Pons (tissue), 1 donor: ENCODE measurements at places on chromosomes 2 and 18.

GRCh38 chr18:27860011-27860410 lies 316.9 kb downstream of the CDH2 start:
- DNase-seq = no peak

- DNase-seq = no peak
These were observed 46.6 kb downstream of the MAP2 start for GRCh38 chr2:209470466-209470865.

DNA sequence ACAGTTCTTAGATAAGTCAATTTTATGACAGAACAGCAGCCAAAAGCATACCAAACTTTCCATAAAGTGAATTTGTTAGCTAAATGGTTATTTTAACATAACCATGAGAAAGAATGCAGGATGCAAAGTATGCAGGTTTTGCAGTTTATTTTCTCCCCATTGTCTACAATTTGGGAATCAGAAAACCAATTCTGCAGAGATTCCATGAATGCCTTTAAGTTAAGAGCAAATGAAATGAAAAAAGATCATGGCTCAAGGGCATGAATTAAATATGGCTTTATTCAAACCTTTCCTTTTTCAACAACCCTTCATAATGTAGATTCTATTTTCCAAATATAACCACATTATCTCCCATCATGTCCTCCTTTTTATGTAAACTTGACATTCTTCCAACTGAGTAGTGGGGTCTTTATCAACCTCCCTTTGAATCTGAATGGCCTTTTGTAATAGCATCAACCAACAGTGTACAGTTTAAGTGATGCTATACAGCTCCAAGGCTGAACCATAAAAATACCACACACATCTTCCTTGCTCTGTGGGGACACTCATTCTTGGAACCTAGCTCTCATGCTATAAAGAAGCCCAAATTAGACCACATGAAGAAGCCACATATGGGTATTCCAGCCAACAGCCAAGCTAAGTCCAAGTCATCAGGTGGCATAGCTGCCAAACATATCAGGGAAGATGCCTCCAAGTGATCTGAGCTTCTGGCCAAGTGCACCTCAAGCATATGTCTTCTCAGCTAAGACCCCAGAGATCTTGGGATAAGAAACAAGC lies 49.8 kb downstream of the PIAS2 start:
- no peak for DNase-seq

DNA sequence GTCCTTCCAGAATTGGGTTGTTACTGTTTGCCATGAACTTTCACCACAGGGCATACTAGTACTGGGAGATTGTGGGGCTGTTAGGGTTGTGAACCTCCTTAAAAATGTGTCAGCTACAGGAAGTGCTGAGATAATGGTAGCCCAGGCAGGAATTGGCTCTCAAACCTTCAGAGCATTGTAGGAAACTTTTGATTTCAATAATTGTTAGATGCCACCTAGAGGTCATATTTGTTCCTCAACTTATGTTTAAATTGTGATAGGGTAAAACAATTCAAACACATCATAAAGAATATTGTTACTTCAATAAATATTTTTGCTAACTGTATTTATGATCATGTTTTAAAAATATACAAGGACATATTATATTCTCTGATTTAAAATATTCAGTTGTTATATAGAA lies 594.6 kb downstream of the ADCYAP1 start:
- DNase-seq = no peak

- no peak for DNase-seq
These were observed 50.6 kb downstream of the GALNT3 start for GRCh38 chr2:165743442-165743841.

GRCh38 chr2:209942936-209943605 lies 59.4 kb upstream of the RPE start:
- no peak for DNase-seq

DNA sequence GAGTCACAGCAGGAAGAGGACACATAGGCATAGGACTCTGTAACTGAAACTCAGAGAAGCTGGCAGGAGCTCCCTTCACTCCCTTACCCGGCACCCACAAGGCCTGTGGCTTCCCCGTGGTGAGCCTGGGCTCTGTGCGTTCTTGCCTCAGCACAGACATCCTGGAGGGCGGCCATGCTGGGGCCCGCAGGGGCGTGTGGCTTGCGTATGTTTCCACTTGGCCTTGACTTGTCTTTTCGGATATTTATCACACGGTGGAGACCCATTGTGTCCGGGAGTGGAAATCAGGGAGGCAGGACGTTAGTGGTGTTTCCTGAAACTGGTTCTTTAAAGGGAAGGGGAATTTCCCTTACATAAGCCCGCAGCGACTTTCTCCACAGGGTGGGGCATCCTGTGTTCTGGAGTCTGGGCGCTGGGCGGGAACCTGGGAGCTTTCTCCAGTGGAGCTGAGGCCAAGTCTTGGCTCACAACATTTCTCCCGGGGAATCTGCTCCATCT lies 49.9 kb upstream of the EML6 start:
- peak; percentile 55 for DNase-seq

DNA sequence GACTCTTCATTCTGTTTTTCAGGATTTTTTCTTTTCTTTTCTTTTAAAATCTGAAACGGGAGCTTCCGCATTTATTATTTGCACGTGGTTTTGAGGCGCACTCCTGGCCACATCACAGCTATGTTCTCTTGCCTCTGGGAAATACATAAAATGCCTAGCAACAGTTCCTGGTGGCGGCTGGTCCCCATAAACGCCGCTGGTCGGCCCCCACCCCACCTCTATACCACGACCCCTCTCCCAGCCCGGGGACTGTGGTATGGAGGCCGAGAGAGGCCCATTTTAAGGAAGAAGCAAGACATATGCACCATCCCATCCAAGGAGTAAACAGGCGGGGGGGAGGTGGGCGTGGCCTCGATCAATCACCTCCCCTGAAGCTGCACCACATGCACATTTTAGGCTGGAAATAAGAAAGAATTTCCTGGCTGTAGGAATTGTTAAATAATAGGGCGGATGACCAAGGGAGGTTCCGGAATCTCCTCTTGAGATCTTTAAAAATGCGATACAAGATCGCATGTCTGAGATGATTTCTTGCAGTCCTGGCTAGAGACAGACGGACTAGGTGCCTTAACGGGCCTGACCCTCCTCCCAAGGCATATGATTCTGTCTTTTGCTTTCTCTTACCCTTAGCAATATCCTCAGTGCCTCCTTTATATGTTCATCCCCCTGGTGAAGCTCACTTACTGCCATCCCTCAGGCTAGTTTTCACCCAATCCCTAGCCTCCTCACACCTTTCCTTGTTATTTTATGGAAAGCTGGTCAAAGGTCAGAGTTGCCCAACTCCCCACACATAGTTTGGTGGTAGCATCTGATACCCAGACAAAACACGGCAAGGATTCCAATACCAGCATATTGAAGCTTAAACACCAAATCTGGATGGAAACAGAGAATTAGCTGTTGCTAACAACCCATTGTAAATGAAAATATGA lies 82.4 kb downstream of the BCL2 start:
- DNase-seq = no peak

DNA sequence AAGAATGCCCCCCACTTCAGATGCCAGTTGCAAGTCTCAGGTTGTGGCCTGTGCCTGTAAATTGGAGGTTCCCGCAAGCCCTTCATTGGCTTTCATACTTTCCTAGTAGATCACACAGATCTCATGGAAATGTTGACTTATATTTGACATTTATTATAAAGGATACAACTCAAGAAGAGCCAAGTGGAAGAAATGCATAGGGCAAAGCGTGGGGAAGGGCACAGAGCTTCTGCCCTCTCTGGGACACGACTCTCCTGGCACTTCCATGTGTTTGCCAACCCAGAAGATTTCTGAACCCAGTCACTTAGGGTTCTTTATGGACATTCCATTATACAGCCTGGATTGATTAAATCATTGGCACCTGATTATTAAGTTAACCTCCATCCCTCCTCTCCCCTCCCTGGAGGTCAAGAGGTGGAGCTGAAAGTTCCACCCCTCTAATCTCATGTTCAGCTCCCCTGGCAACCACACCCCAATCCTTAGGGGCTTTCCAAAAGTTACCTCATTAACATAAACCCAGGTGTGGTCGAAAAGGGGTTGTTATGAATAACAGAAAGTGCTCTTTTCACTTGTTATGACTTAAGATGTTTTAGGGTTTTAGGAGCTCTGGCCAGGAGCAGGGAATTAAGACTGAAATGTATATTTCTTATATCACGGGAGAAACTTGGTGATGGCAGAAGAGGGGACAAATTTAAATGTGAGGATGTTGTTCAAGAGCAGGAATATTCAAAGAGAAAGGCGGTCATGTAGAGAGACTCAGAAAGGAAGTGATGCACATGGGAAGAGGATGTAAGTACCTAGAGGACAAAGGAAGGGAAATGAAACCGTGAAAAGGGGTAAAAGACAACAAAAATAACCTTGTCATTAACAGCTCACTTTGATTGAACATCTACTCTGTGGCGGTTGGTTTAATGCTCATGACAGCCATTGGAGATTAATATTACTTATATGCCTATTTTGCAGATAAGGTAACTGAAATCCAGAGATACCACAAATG lies 31.8 kb downstream of the SP100 start:
- DNase-seq = peak; percentile 54

DNA sequence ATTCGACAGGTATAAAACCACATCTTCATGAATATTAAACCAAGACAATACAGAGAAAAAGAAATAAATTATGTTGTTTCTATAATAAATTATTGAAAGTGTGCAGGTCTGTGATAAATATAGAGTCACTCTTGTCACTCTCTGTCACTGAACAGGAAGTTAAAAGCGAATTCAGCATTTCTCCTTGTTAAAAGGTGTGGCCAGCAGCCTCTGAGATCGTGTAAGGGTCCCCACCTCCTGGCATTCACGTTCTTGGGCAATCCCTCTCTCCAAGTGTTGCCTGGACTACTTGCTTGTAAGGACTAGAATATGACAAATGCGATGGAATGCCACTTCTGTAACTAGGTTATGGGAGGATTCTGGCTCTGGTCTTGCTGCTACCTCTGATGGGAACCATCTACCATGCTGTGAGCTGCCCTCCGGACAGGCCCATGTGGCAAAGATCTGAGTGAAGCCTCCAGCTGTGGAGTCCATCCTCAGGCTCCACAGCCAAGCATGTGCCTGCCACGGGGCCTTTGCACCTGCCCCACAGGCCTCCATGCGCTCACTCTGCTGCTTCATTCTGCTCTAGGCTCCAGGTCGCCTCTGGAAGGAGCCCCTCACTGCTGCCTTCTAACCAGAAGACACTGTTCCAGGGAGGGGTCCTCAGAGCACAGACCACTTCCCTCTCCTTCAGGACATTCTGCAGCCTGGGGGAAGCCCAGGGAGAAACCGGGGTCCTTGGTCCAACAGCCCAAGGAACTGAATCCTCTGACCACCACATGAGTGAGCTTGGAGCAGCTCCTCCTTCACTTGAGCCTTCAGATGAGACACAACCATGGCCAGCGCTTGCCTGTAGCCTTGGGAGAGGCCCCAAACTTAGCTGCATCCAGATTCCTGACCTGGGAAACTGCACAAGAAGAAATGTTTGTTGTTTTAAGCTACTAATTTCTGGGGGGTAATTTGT lies 202.9 kb upstream of the HDAC4 start:
- no peak for DNase-seq

DNA sequence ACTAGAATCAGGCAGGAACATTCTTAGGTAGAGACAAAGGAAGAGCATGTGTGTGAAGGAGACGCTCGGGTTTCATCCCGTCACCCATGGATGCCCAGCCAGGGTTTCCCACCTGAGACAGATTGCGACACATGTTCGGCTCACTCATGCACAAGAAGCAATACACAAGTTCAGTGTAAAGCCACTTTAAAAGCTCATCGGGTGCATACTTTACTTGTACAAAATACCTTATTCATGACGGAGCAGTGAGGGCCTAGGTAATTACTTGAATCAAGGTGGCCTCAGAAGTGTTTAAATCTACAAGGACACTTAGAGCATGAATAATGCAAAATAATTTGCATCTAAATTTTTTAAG lies 42.0 kb downstream of the ZEB2 start:
- DNase-seq = no peak

GRCh38 chr2:133135035-133135654 lies 433.1 kb downstream of the NCKAP5 start:
- no peak for DNase-seq

DNA sequence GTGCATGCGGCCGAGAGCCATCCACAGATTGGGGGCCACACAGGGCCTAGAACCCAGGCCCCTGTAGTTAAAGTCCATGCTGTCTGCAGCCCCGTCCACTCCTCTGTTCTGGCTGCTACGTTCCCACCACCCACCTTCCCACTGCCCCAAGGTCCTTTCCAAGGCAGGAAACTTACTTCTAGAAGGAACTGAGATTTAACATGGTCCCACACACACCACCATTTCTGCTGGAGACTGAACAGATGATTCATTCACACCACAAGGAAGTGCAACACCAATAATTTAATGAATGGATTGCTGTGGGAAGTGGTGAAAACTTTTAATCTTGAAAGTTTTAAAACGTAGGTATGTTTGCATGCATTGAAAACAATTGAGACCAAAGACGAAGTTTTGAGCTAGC lies 95.2 kb downstream of the LBH start:
- DNase-seq = no peak

DNA sequence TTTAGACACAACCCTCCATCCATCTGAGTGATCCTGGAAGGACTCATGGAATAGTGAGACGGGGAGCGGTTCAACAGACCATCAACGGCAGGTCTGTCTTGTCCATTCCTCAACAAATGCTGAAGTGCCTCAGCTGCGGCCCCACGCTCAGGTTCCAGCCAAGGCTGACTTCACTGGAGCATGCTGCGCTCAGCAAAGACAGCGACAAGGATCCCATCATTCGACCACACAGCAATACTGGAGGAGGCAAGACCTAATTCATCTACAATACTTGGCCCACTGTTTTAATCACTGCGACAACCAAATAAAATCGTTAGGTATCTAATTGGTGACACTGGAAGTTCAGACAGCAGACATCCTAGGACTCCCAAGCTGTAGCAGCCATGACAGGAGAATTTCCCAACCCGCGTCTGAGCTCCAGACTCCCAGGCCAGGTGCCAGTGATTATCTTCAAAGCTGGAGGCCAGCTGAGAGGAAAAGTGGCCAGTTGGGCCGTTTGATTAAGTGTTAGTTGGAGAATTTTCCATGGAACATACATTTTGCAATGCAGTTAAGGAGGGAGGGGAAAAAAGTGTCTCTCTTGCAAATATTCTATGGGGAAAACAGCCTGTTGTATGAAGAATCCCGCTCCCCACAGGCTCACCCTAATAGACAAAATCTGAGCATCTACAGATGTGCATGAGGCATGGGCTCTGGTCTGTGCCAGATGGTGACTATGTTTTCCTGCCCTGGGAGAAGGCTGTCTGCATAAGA lies 92.5 kb upstream of the SLC35G4 start:
- DNase-seq = no peak

GRCh38 chr2:165402162-165402561 lies 67.3 kb upstream of the CSRNP3 start:
- DNase-seq = no peak

DNA sequence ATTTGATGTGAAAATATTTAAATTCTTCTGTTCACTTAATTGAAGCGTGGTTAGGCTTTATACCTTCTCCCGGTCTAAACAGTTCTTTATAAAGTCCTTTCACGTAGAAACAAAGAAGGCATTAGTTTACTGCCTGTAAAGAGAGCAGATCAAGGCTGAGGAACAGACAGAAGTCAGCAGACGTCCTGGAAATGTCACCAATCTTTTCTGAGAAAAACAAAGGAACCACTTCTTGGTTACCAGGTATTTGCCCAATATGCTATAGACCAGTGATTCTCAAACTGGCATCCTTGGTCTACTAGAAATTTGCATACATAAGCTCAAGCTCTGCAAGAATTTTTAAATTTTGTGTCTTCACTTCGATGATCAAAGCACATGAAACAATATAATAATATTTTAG lies 89.2 kb upstream of the STK17B start:
- no peak for DNase-seq
